ENCODE measurements at places on chromosomes 2 and 18.

DNA sequence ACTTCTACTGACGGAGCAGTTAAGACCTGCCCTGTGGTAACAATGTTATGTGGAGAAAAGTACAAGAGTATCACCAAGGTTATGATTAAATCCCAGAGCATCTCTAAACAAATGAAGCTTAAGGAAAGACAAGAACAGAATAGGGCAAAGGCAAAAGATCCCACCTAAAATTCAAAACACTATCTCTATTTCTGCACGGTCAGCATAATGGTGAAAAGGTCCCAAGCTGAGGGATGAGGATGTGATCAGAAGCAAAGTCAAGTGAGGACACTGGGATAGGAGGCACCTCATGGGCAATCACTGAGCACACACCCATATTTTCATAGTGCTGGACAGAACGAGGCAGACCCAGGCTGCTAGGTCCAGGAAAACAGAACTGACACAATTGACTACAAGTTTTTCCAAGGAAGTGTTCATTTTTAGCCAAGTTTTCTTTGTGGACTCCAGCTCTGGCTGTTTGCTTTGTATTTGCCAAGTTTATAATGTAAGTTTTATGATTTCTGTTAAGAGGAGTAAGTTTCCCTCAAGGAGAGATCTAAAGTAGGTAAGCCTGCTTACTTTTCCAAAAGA is 77.8 kb downstream of the NCKAP5 start:
- DNase-seq, result no peak

- peak; percentile 59 for DNase-seq
Observed at GRCh38 chr2:71226096-71226964, 573 bp downstream of the PAIP2B start.

- DNase-seq, result no peak
Observed at GRCh38 chr2:166297951-166298350, 77.8 kb downstream of the SCN9A start.

GRCh38 chr2:58107803-58108710 is 61.5 kb downstream of the VRK2 start:
- DNase-seq, result no peak

GRCh38 chr2:181972431-181973170 is 13.1 kb upstream of the PPP1R1C start:
- no peak for DNase-seq

GRCh38 chr2:190504912-190505311 is 29.6 kb downstream of the NEMP2 start:
- DNase-seq, result no peak
